ENCODE measurements at places on chromosomes 2 and 18.
A peak's percentile ranks its signal among the peaks of the same experiment; 100 is the strongest.

GRCh38 chr18:26017929-26018328, 72.5 kb downstream of the SS18 start:
- DNase-seq: no peak

DNA sequence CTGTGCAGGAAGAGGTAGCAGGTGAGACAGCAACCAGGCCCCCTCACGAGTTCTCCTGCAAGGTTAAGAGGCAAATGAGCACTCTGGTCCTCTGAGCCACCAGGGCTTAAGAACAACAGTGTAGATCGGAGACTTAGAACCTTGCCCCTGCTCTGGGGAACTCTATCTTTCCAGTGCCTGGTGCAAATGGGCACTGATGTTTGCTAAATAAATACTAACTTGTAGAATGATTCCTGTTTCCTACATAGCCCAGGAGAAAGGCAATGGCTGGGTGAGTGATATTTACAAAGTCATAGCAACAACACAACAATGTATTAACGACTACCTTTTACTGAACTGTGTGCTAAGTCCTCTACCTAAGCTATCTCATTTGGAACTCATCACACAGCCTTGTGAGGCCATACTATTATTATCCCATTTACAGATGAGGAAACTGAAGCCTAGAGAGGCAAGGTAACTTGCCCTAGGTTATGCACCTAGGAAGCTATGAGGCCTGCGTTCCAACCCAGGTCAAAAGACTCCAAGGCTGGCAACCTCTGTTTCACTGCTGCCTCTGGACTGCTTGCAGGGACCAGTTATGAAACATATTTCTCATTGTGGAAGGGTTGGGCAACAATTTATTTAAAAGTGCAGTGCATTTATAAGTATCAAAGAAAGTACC, 4.3 kb downstream of the ATP8B1 start:
- no peak for DNase-seq

DNA sequence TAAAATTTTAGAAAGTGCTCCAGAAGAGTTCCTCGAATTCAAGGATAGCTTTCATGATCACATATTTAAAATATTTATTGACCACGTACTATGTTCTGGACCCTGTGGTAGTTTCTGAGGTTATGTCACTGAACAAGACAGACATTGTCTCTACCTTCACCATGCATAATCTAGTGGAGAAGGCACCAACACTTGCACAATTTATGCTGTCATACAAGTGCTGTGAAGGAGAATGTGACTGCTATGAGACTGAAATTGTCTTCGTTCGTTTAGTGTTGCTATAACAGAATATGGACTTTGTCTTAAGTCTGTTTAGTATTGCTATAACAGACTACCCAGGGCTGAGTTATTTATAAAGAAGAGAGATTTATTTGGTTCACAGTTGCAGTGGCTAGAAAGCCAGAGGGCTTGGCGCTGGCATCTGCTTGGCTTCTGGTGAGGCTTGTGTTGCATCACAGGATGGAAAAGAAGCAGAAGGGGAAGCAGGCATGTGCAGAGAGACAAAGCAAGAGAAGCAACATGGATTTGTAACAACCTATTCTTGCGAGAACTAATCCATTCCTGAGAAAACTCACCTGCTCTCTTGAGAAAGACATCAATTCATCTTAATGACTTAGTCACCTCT, 50.0 kb upstream of the RFX8 start:
- DNase-seq: no peak

- peak; percentile 92 for DNase-seq
Measured at GRCh38 chr2:158456309-158457066, at the start of the genes CCDC148 and PKP4. Gene CCDC148 (minus strand): TSS chr2:158456753. CDS start chr2:158456439, 314 bp downstream. Gene PKP4 (plus strand): TSS chr2:158456952. CDS start chr2:158533185, 76,233 bp downstream.

All from stromal cell of bone marrow (primary cell).